ENCODE measurements at places on chromosomes 2 and 18.
A peak's percentile ranks its signal among the peaks of the same experiment; 100 is the strongest.

GRCh38 chr2:6423944-6424343 is 441.8 kb downstream of the CMPK2 start:
- no peak for DNase-seq

DNA sequence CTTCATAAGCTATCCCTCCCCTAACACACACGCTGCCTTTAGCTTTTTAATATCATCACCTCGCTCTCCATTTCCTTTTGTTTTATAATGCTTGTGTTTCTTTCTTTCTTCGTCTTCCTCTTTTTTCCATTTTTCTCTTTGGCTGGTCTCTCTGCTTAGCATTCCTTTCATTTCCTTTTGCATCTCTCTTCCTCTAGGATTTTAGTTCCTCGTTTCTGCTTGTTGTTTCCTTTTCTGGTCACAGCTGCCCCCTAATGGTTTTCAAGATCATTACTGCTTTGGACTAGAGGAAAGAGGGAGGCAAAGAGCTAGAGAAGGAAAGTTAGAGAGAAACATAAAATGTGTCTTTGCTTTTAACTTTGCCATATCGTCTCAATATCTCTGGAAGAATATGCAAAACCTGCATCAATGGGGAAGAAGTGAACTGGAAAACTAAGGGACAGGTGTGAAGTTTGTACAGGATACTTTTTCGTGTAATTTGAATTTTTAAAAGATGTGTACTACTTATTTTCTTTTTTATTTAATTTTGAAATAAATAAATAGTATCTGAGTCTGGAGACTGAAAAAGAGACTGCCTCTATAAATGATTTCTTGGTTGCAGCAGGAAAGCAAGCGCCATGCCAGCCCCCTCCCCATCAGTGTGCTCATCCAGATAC is 6.3 kb upstream of the NRP2 start:
- peak; percentile 90 for DNase-seq

DNA sequence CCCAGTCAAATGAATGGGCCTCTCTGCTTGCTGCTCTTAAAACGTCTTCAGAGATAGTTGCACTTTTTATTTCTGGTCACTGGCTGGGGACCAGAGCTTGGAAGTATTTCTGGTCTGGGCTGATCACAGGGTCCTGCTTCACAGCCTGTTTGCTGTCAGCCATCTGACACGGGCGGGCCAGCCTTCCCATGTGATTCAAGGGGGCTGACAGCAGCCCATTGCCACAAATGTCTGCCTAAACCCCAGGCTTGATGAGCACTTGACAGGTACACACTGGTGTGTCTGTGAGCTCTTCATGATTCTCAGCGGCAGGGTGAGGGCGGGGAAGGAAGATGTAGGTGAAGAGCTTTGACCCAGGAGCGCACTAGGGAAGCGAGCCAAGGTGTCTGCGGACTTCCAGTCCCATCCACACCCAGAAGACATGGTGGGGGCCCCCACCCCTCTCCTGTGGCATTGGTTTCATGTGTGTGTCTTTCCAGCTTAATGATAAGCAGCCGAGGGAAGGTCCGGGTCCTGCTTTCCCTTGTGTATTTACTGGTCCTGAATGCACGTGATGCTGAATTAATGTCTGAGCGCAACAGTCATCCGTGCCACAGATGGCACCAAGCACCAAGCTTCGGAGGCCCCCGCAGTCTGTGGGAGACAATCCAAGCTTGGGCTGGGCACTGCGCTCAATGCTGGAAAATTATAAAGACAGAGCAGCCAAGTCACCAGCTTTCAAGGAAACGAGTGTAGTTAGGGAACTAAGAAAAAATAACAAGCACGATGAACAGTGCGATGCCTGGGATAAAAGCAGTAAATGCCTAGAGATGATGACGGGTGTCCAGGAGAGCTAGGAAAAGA is 73.3 kb downstream of the SH3BP4 start:
- DNase-seq: no peak

DNA sequence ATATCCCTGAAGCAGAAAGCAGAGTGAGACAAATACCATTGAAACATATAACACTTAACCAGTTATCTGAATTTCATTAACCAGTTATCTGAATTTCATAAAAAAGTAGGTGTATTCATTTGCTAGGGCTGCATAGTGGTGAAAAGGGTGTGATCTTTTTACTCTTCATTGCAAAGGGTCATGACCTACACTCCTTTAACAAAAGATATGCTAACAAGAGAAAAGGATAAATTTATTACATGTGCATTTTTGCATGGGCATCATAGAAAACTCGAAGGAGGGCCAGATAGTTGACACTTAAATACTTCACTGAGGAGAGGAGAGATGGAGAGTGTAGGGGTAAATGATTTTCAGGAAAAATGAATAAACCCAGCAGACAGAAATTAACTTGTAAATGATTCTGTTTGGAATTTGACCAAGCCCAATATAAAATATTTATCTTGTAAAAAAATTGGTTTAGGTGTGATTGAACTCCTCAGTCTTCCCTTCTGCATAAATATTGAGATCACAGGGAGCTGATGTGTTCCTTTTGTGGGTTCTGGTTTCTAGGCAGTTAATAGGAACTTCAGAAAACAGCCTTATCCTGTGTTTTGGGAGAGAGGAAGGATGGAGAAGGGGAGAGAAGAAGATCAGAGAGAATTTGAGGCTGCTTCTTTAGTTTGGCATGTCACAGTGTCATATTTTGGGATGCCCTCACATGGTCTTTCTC is 372.5 kb upstream of the SYT4 start:
- DNase-seq: no peak

GRCh38 chr18:54173980-54174630 is 50.4 kb downstream of the MBD2 start:
- DNase-seq: no peak

DNA sequence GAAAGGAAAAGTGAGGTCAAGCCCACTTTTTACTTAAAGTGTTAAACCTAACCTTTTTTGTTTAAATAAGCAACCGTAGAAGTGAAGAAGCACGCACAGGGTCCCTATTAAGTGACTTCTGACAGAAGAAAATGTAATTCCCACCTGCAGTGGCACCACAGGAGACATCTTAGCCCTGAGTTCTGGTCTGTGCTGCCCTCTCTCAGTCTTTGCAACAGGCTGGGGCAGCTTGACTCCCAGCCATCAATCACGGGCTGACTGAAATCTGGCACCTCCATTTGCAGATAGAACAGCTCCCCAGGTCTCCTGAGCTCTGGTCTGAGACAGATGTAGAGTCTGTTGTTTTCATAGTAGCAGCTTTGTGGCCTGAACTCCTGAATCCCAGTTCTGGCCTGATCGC is 170.0 kb downstream of the LTBP1 start:
- no peak for DNase-seq

GRCh38 chr2:204050681-204051080 is 114.1 kb downstream of the ICOS start:
- no peak for DNase-seq

GRCh38 chr2:55012672-55013484 is 37.4 kb downstream of the RTN4 start:
- no peak for DNase-seq

GRCh38 chr18:47735041-47735702 is 195.3 kb downstream of the SMAD2 start:
- no peak for DNase-seq

GRCh38 chr2:173588931-173589369 is 234.3 kb downstream of the CDCA7 start:
- no peak for DNase-seq

GRCh38 chr2:238144262-238144661 is 5.8 kb downstream of the KLHL30 start:
- DNase-seq: no peak

DNA sequence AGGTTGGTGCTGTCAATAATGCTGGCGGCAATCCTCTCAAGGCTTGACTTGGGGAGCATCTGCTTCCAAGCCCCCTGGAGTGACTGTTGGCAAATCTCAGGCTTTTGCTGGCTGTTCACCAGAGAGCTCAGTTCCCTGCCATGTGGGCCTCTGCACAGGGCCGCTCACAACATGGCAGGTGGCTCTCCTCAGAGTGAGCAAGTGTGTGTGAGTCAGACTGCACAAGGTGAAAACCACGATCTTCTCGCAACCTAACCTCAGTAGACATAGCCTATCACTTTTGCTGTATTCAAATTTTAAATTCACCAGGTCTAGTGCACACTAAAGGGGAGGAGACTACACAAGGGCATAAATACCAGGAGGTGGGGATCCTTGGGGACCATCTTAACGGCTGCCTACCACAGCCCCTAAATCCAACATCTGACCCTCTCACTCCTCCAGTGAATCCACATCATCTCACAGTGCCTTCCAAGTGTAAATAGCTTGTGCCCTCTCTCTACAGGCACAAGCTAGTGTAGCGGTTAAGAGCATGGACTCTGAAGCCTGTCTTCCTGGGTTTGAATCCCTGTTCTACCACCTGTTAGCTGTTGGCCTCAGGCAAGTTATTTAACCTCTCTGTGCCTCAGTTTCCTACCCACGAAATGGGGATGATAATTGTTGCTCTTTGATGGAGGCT is 187.7 kb upstream of the CXCR4 start:
- DNase-seq: no peak

GRCh38 chr2:84906108-84906899 is 848 bp downstream of the TMSB10 start:
- DNase-seq: no peak

GRCh38 chr2:148338541-148338940 is 306.0 kb upstream of the EPC2 start:
- no peak for DNase-seq

GRCh38 chr2:118469103-118469502 is 378.3 kb downstream of the EN1 start:
- DNase-seq: no peak

- no peak for DNase-seq
Observed at GRCh38 chr2:10306901-10307463, 4.3 kb downstream of the HPCAL1 start.

- DNase-seq: no peak
Observed at GRCh38 chr2:100963026-100963375, 39.1 kb upstream of the RPL31 start.

DNA sequence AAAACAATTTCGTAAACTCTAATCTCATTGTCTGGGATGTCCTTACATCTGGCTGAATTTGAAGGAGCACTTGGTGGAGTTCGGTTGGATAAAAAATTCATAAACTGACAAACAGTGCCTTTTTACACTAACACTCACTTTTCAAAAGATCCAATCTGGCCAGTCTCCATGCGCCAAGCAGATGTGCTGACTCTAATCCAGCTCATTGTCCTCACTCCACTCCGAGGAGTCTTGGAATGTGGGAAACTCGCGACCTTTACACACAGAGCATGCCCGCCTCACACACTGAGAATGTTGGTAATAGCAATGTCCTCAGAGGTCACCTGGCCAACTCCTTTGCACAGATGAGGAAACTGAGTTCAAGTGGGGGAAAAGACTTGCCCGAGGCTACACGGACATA is 66.8 kb downstream of the XDH start:
- peak; percentile 3 for DNase-seq

GRCh38 chr2:205685314-205686055 is 3.2 kb downstream of the NRP2 start:
- peak; percentile 85 for DNase-seq

DNA sequence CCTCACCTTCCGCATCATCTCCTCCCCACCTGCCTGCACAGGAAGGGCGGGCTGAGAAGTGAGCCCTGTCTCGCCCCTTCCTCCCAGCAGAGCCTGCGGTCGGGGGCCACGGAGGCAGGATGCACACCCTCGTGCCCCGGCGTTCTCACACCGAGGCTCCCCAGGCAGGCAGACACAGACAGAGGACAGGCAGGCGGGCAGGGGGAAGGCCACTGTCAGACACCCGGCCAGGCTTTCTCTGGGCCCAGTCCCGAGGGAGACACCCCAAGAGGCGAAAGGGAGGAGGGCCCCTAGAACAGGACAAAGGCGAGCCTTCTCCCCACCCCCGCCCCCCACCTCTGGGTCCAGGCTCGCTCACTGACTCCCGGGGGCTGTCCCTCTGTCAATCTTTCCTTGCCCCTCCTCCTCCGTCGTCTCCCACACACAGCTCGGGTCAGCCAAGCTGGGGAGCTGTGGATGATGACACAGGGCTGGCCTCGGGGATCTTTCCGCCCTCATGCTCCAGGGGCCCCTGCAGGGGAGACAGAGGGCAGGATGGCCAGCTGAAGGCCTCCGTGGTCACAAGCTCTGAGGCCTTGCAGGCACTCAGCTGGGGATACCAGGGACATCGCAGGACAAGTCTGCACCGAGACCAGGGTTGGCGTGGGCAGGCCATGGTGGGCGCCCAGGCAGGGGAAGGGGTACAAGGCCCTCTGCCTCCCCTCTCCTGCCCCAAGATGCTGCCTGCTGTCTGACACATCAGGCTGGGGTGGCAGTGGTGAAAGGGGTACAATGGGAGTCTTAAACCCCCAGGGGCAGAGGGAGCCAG is 24.9 kb downstream of the BIN1 start:
- DNase-seq: peak; percentile 44

GRCh38 chr2:17573085-17573803 is 32.7 kb downstream of the VSNL1 start:
- peak; percentile 43 for DNase-seq

DNA sequence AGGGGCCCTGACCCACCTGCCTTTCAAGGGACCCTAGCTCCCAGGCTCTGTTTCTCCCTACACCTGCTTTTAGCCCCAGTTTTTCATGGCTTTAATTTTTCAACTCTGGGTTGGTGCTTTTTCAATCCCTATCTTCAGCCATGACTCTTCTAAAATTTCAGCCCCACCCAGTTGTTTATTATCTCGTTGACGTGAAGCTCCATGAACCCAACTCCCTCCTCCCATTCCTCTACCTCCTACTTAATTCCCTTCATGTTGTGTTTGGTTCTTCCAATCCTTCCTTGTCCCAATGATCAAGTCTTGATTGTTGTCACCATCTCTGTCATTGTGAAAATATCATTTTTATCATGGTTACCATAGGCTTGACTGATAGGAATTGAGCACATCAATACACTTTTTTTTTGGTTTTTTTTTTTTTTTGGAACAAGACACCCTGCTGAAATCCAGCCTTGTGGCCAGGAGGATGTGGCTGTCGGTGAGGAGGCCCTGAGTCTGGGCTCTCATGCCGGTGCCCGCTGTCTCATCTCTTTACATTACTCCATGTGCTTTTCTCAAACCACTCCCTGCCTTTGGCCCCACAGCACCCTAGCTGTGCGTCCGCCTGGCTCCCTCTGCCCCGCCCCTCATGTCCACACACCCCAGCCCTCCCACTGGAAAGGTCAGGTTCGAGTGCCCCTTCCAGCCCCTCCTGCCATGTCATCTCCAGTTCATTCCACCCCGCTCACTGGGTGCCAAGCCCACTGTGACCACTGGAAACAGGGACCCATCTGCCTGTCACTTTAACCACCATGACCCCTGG is 39.3 kb downstream of the NAPG start:
- no peak for DNase-seq

GRCh38 chr18:58241877-58242276 is 197.9 kb downstream of the NEDD4L start:
- no peak for DNase-seq

DNA sequence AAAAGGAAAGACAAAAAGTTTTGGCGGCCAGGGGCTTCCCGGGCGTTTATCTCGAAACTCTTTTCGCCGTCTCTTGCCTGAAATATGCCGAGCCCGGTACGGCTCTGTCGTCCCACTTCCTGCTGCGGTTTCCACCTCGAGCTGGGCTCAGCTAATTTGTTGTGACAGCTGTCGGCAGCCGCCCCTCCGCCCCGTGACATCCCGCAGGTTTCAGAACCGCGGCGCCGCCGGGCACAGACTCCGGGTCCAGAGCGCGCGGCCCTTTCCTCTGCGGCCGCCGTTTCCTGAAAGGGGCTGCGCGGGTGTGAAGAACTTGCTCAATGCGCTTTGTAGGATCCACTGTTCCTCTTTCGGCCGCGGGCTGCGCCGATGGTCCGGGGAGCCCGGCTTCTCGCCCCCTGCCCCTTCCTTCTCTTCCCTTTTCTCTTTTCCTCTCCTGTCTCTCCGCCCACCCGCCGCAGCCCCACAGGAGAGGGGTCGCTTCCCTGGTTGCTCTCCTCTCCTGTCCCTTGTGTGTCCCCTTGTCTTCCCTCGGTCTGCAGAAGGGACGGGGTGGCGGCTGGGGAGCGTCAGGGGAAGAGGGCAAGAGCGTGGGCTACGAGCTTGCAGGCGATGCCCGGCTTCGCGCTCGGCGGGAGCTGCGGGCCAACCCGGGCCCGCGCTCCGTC is 648 bp downstream of the ARID5A start:
- DNase-seq: peak; percentile 62

Measured in GM23338 (cell line).